ENCODE measurements at places on chromosomes 16 and 17.

GRCh38 chr17:79243603-79243990, 169.0 kb downstream of the ENGASE start:
- no peak for DNase-seq

GRCh38 chr17:57553991-57554825, 190.9 kb downstream of the CCDC182 start:
- no peak for DNase-seq

- DNase-seq = no peak
Measured at GRCh38 chr17:17675925-17676534, 5.2 kb upstream of the RAI1 start.

GRCh38 chr16:69595127-69596036, 29.6 kb downstream of the NFAT5 start:
- DNase-seq = no peak

DNA sequence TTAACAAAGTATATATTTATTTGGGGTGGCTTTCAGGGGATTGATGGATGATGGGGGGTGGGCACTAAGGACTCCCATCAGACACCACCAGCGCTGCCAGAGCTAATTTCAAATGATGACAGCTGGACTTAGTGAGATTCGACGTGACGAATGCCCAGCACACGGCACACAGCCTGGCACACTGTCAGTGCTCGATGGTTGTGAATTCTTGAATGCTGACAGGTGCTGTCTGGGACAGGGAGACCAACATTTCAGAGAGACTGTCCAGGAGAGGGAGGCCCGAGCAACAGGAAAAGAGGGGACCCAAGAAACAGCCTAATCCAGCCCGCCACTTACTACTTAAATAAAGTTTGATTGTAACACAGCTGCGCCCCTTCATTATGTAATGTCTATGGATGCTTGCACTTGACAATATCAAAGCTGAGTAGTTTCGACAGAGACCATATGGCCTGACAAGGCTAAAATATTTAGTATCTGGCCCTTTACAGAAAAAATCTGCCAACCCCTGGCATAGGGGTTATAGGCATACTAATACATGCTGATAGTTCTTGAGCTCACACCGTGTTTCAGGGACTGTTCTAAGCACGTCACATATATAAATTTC, 6.2 kb upstream of the MPRIP start:
- DNase-seq = no peak

DNA sequence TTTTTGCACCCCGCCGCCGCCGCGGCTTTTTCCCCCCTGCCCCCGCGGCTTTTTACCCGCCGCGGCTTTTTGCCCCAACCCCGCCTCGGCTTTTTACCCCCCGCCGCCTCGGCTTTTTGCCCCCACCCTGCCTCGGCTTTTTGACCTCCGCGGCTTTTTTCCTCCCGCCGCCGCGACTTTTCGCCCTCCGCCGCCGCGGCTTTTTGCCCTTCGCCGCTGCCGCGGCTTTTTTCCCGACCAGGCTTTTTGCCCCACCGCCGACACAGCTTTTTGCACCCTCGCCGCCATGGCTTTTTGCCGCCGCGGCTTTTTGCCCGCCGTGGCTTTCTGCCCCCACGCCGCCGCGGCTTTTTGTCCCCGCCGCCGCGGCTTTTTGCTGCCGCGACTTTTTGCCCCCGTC, 137.0 kb upstream of the TP53TG3D start:
- no peak for DNase-seq

DNA sequence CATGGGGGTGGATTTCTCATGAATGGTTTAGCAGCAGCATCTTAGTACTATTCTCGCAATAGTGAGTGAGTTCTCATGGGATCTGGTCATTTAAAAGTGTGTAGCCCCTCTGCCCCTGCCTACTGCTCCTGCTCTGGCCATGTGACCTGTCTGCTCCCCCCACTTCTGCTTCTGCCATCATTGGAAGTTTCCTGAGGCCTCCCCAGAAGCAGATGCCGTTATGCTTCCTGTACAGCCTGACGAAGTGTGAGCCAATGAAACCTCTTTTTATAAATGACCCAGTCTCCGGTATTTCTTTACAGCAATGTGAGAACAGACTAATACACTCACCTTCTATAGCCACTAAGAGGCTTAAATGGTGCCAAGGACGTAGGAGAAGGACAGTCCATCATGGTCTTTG, 51.5 kb downstream of the NOL11 start:
- no peak for DNase-seq

DNA sequence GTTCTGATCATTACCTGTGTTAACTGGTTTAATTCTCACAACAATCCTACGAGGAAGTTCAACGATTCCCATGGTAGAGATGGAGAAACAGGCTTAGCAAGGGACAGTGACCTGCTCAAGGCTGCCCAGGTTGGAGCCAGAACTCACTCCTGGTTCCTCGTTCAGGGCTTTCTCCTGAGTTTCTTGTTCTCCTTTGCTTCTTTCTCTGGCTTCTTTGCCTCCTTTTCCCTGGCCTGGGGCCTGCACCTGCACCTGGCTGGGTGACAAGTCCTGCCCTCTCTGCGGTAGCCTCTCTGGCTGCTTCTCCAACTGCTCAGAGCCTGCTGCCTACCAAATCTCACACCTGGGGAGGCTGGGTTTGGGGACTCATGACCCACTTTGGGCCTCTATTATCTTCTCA, 2.8 kb downstream of the CCL22 start:
- no peak for DNase-seq

DNA sequence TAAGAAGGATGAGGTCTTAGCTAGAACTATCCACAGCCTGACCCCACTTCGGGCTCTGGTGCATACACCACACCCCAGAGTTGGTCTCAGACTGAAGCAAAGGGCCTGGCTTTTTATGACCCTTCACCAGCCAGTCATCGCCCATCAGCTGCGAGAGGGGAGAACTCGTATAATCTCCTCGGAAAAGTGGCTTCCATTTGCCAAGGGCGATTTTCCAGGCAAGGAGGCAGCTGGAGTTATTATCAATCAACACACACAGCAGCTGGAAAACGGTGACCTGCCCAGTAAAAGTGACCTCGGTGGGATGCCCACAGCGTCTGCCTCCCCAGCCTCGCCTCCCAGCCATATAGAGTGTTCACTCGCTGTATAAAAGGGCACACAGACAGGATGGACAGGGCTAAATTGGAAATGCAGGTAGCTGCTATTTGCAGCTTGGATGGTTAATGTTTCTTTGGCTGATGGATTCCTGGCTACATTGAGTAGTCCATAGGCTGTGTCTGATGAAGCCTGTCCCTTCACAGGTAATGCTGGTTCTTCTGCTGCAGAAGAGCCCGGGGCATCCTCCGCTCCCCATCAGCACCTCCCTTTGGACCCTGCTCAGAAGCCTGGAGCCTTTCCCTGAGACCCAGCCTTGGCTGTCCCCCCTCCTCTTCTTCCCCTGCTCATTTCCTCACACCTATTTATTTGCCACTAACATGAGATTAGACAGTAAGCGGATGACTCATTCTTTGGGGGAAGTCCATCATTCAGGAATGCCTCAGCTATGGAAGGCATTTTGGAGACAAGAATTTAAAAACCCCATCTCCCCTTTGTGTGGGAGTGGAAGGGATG, 45.7 kb downstream of the TMEM186 start:
- DNase-seq = peak; percentile 19

DNA sequence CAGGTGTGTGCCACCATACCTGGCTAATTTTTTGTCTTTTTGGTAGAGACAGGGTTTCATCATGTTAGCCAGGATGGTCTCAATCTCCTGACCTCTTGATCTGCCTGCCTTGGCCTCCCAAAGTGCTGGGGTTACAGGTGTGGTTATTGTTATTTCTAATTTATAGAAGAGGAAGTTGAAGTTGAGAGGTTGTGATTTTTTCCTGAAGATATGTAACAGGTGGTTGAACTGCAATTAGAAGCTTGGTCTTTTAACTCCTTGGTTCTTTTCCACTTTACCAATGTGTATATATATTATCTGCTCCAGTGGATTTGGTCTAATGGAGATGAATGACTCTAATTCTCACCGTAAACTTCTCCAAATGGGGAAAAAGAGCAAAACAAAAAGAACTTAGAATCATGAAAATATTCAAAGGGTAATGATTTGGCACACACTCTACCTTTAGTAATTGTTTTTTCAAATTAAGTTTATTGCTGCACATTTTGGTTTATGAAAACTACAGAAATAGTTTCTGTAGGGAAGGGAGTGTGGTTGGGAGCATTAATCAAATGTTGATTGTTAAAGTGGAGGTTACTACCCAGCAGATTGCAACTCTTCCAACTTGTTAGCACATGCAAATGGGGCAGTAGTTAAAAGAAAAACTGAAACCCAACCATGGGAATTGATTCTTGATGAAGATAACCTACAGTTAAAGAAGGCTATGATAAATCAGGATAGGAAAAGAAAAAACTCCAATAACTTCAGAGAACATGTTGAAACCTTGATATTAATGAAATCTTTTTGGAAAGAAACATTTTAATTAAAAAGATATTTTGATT, 1.8 kb upstream of the KRT10 start:
- no peak for DNase-seq

DNA sequence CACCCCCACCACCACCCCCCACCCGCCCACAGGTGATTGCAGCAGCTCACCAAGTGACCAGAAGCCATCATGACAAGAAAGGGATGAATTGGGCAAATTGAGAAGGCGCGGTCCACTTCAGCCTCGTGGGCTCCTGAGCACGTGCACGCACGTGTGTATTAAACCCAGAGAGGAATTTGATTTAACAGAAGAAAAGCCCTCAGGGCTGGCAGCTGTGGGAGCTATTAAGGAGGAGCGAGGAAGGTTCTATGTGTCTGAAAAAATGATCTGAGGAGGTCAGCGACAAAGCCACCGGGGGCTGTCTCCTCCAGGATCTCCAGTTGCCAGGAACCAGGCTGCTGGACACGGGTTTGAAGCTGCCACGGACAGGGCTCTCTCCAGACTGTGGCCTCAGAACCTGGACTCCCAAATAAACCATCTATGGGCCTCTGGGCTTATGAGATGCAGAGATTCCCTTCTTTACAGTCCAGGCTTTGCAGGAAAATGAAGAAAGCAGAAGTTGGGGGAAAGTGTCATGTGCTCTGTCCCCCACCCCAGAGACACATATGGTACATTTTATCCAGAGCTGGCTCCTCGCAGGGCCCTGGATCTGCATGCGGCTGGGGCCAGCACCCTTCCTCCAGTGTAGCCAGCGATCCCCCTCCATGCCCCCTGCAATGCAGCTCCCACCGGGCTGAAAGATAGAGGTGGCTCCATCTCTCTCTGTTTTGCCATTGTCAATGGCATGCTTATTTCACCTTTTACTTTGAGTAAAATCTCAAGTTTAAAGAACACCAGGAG, 219.7 kb upstream of the RPL38 start:
- DNase-seq = no peak

All from HS-27A (cell line).